Stimulated activated CD8-positive, alpha-beta memory T cell treated with anti-CD3 and anti-CD28 coated beads, Interleukin-2, amount 100 ng/mL, for 1 hour (primary cell): ENCODE measurements at places on chromosomes 12 and 14.

DNA sequence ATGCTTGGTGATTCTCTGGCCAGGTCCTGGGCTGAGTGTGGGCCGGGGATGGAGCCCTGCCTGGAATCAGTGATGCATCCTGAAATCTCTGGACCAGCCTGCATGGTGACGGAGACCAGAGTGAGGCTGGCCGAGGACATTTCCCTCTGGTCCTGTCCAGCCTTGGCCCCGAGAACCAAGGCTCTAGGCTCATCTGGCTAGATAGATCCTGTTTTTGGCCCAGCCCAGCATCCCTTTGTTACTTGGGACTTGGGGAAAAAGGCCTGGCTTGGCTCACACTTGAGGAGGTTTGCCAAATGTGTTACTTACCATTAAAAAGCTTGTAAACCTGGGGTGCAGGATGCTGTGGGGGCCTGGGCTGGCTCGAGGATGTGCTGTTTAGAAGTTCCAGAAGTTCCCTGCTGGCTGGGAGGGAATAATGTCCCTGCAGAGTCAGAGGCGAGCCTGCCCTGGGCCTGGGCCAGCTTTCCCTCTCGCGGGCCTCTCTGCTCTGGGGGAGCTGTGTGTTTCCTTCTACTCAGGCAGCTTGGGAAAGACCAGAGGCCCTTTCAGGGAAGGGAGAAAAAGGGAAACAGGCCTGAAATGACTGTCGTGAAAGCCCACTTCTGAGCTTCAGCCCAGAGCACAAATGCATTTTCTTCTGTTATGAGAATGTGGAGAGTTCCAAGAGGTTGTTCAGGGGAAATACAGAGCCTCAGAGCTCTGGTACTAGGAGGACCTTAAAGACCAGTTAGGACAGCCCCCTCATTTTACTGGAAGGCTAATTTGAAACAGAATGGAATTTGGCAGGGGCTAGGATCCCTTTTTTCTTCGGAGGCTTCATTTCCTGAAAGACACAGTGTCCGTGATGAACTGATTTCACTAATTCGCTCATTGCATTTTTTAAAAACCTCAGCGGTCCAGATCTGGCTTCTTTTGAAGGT, 47.2 kb upstream of the CTDSP2 start:
- no peak for DNase-seq

- DNase-seq = no peak
These were observed 30.6 kb downstream of the VCPKMT start for GRCh38 chr14:50085570-50086320.

DNA sequence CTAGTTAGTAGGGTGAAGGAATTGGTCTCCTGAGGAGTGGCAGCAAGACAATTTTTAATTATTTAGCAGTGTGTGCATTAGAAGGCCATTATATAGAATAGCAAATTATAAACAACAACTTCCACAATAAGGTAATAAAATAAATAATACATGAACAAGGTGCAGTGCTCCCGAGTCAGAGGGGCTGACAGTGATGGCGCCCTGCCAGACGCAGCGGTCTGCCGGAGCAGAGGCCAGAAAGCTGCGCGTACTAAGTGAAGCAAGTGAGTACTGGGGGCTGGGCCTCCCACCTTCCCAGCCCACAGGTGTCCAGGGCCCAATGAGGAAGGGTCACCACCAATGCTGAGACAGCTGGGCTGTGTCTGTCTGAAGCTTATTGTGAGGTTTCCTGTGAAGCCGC, 72.0 kb upstream of the VRK1 start:
- DNase-seq = no peak

GRCh38 chr12:99658671-99659349, 11.3 kb downstream of the GARIN6 start:
- no peak for DNase-seq

DNA sequence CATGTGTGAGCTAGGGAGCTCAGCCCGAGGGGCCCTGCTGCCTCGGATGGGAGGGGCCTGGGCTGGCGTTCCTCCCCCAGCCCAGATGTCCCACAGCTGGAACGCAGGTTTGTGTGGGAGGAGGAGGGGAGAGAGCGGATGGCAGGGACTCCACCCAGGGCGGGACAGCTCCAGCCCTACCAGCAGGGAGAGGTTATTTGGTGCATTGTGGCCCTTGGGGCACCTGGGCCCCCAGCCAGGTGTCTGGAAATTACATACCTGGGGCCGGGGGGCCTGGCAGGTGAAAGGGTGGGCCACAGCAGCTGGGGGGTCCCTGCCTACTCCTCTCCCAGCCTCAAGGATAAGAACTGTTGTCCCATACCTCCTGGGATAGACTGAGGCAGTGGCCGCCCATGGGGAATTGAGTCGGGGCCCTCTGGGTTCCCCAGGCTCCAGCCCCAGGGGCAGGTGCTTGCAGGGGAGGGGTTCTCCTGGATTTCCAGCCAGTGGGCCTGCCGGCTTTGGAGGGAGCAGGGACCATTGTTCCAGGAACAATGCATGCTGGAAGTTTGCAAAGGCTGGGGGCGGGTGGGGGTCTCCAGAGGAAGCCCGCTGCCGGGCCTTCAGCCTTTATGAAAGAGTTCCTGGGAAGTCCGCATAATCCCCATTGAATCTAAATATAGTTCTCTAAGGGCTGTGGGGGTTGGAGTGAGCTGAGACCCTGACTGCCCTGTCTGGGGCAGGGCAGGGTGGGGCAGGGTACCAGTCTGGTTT, 1.2 kb downstream of the KIF26A start:
- no peak for DNase-seq

GRCh38 chr14:23172096-23172495, 11.4 kb downstream of the SLC7A8 start:
- DNase-seq = no peak

- DNase-seq = no peak
These were observed at the start of gene IL26 for GRCh38 chr12:68225576-68226476. IL26 (minus strand) TSS chr12:68225810; CDS start chr12:68225756, 54 bp downstream.
